ENCODE measurements at places on chromosomes 7 and 10. TPM values are rescaled to one million over a fixed set of nuclear protein-coding genes. Genes with fewer than 3 reads are reported as not detected.

DNA sequence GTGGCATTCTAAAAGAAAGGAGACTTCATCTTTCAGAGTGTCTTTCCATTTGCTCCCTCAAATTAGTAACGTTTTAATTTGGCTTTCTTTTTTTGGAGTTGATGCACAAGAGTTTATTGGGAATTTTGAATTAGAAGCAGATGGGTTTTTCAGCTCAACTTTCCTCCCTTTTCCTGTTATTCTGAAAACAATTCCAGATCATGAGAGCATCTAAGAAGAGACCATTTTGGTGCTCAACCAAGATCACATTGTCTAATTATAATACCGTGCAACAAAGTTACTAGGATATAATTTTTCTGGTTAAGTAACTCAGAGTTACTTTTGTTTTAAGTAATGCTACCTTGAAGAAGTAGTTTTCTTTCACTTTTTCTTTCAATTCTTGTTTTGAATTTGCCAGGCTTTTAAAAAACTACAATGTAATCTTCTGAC lies 396.6 kb upstream of the KLF6 start:
- DNase-seq = no peak

GRCh38 chr10:71388171-71388570 lies 8.5 kb upstream of the CDH23 start:
- DNase-seq = no peak

The MLLT10 gene
- polyA plus RNA-seq = 49.0 TPM

DNA sequence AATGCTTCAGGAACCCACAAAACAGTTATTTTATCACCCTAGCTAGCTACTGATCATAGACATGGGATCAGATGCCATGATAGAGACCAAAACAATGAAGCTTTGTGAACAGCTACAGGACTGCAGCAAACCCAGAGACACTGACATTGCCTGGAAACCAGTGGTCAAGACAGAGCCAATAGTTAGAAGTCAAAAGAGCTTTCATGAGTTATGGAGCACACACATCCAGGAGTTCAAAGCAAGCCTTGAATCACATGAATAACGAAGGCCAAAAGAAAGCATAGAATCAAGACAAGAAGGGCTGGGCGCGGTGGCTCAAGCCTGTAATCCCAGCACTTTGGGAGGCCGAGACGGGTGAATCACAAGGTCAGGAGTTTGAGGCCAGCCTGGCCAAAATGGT lies 34.5 kb upstream of the GSAP start:
- no peak for DNase-seq

- no peak for DNase-seq
Measured at GRCh38 chr7:151453326-151453791, 13.4 kb upstream of the CRYGN start.

The MPP7 gene
- 7.5 TPM for polyA plus RNA-seq

GRCh38 chr10:46543466-46544377 lies 12.7 kb downstream of the GPRIN2 start:
- no peak for DNase-seq

The PTPRN2 gene
- 6.8 TPM for polyA plus RNA-seq

The NEUROD6 gene
- polyA plus RNA-seq = not detected

The DGKI gene
- polyA plus RNA-seq = 1.9 TPM

GRCh38 chr7:106777674-106778299 lies 87.3 kb upstream of the PIK3CG start:
- no peak for DNase-seq

GRCh38 chr10:75435291-75435690 lies 3.9 kb downstream of the LRMDA start:
- no peak for DNase-seq

GRCh38 chr7:157006205-157006747 lies 4.2 kb downstream of the MNX1 start:
- DNase-seq = no peak

DNA sequence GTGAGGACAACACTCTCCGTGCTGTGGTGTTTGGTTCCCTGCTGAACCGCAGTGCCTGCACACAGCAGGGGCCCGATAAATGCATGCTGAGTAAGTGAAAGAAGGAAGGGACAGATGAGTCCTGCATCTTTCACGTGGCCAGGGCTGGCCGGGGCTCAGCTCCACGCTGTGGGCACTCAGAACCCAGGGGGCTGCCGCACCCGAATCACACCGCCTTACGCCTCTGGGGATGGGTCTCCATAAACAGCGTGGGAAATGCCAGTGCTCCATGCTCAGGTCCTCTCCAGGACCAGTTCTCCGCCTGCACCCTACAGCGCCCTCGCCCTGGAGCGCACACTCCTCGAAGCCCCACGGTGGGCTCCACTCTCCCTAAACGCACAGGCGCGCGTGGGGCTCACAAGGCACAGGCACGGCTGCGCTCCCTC lies 38.1 kb downstream of the RASGEF1A start:
- no peak for DNase-seq

- DNase-seq = no peak
Measured at GRCh38 chr10:68474021-68474420, 2.2 kb upstream of the DNA2 start.
